Activated naive CD8-positive, alpha-beta T cell treated with anti-CD3 and anti-CD28 coated beads, Interleukin-2, amount 10 ng/mL, durations not matched to agents 7 days and 5 days (primary cell): ENCODE measurements at places on chromosomes 6 and 20. TPM values are rescaled to one million over a fixed set of nuclear protein-coding genes. Genes with fewer than 3 reads are reported as not detected.

Gene PHACTR3
- not detected for total RNA-seq

Gene PRL
- not detected for total RNA-seq

Gene CYP24A1
- 0.40 TPM for total RNA-seq

Gene RPS10
- 1,529 TPM for total RNA-seq

Gene ADGRB3
- not detected for total RNA-seq

Gene GABRR1
- total RNA-seq: not detected

Gene CFAP206
- not detected for total RNA-seq

Gene C20orf204
- total RNA-seq: 9.8 TPM

Gene SDCBP2
- 3.7 TPM for total RNA-seq

Gene ARHGAP18
- total RNA-seq: 12.1 TPM

Gene CD109
- total RNA-seq: 1.6 TPM

Gene BIRC7
- not detected for total RNA-seq

Gene PLEKHG1
- 3.8 TPM for total RNA-seq

Gene ZNF831
- 16.3 TPM for total RNA-seq

Gene TRIM15
- total RNA-seq: not detected

Gene SLC13A3
- 0.30 TPM for total RNA-seq

Gene MAPK13
- total RNA-seq: 40.5 TPM

Gene SLC24A3
- total RNA-seq: not detected

Gene CDSN
- not detected for total RNA-seq

Gene ZSCAN23
- 2.9 TPM for total RNA-seq

Gene ZNF165
- 1.2 TPM for total RNA-seq
